ENCODE measurements at places on chromosomes 2 and 18.

- DNase-seq, result no peak
Measured at GRCh38 chr2:226122041-226122440, 677.6 kb downstream of the IRS1 start.

DNA sequence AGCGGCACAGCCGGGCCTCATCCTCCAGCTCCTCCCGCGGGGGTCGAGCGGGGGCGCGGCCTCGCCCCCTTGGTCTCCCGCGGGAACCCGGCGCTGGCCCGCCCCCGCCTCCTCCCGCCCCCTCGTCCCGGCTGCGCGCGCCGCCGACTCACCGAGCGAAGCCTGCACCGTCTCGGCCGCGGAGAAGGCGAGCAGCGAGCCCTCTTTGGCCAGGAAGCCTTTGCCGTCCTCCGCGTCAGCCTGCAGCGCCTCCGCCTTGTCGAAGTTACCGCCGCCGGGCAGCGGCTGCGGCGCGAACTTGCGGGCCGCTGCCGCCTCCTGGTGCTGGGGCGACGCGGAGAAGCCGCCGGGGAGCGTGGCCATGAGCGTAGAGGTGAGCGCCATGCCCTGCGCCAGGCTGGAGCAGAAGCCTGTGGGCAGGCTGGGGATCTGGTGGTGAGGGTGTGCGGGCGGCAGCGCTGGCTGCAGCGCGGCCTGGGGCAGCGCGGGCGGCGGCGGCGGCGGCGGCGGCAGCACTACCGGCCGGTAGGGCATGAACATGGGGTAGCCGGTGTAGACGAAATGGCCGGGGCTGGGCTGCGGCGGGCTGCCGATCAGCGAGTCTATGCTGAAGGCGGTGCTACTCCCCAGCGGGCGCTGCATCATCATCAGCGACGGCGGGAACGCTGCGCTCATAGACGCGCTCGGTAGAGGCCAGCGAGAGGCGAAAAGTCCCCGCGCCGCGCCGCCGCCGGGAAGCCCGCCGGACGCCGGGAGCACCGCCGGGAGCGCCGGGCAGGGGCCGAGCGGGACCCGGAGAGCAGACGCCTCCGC is 683 bp downstream of the GBX2 start:
- DNase-seq, result no peak

DNA sequence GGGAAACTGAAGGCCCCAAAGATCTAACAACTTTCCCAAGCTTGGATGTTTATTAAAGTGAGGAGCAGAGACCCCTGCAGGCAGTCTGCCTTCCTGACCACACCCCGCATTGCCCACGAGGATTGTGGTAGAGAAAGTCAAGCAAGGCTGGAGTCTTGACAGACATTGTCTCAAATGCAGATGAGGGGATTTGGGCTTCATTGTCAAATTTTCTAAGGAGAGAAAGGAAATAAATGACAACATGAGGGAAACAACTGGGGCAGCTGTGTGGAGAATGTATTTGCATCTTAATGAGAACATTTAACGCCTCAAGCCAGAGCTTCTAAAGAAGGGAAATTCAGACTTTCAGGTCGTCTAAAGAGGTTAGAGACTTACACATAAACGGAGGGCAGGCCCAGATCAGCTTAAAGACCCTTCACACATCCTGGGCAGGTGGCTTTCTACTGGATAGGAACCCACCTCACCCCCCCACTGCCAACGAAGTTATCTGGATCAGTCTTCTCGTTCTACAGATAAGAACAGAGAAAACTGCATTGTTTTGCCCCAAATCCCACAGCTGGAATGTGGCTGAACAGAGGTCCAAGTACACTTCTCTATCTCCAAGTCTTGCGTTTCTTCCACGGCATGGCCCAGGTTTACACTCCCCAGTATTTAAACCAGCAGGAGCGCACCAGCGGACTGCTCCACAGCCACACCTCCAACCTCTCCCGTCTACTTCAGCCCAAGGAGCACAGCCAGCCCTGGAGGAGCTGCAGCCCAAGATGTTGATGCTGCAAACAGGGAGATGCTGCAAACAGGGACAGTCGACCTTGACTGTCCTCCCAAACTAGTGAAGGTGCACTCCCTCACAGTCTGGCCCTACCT is 16.2 kb upstream of the SCG2 start:
- no peak for DNase-seq

DNA sequence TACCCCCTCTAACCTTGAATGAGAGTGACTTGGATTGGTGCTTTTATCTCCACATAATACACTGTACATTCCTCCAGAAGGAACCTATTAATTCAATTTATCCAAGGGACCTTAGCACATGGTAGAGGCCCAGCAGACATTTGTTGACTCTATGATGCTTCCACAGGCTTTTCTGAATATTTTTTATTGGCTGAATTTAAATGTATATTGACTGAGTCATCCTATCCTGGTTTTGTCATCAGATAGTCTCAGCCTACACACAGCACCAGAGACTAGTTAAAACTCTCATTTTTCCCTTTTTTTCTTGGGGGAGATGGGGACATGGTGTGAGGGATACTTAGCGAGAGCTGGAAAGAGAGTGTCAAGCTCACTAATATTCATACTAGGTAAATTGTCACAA is 101.6 kb downstream of the LRRC30 start:
- DNase-seq, result no peak

DNA sequence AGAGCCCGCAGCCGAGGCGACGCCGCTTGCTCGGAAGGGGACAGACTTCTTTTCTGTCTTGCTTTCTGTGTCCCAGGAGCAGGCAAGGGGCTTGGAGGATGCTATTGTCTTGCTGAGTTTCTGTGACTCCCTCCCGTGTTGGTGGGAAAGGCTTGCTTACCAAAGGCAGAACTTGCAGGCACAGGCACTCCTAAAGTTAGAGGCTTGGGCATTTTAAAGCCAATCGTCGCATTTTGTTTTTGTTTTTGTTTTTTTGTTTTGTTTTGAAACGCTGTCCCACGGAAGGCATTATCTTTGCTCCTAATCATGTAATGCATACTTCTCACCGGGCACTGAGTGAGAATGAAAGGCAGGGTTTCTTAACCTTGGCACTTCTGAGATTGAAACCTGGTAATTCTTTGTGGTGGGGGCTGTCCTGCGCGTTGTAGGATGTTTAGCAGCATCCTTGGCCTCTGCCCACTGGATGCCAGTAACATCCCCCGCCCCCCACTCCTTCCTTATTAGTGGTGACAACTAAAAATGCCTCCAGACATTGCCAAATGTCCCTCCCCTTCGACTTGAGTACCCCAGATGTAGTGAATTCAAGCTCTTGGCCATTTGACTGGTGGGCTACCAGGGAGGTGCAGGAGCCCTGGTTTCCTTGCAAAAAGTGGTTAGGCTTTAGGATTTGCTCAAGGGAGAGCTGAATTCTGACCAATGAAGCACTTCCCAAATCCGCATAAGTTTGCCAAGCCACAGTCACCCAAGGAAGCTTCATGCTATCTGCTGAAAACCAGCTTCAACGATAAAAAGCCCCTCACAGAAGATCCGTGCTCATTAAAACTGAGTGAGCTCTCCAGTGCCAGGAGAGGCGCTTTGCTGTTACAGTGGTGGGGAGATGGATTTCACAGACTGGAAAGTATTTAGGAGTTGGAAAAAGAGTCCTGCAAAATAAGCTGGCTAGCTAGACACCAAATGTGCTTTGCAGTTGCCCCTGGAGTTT is 1.2 kb downstream of the ANTXR1 start:
- no peak for DNase-seq

DNA sequence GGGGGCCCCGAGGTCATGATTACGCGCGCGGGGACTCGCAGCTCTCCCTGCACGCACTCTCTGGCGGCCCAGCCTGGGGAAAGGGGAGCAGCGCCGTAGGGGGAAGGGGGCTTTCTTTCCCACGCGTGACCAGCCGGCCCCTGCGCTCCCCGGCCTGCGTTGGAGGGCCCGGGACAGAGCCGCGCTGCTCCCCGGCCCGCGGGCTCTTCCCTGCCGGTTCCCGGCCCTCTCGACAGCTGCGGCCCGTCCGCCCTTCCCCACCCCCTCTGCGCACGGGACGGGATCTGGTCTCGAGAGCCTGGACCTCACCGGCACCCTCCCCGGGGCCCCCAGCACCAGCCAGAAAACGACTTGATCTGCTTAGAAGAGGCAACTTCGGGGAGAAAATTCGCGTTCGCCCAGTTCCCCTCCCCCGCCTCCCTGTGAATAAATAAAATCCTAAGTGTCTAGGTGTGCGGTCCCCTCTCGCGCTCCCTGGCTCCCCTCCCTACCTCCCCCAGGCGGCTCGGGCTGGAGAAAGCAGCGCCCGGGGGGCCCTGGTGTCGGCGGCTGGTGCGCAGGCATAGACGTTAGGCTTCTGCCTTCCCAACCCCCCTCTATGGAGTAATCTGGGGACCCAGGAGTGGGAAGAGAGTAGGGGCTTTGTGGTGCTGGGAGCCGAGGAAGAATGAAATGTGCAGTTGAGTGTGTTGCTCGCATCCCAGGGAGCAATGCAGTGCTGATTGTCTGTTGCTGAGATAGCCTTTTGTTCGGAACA is 803 bp upstream of the FIGN start:
- DNase-seq, result no peak
